ENCODE measurements at places on chromosomes 2 and 18. TPM values are rescaled to one million over a fixed set of nuclear protein-coding genes. Genes with fewer than 3 reads are reported as not detected.

DNA sequence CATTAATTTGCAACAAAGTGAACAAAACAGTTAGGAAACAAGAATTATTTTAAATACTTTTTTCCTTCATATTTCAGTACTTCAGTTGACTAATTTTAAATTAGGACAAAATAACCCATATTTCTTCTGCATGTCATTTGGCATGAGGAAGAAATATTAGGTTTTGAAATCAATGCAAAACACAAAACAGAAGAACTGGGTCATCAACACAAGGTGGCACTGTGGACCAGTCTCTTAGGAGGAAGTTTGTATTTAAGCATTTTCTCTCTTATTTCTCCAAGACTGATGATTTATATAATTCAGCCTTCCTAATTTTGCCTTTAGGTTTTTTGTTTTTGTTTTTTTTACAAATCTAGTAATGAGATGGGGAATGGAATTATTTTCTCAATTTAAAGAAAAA is 352.8 kb upstream of the KCNH7 start:
- no peak for DNase-seq
- H3K4me1 ChIP-seq: no peaks in the 10 kb centered on the region
- no peak overlapping the region for H3K27ac ChIP-seq
- no peak overlapping the region for H3K4me3 ChIP-seq
- H3K27me3 ChIP-seq: no peaks in the 10 kb centered on the region
- no peaks in the 10 kb centered on the region for H3K36me3 ChIP-seq

GRCh38 chr2:7722212-7722910 is 805.1 kb downstream of the RNF144A start:
- no peak for DNase-seq
- H3K27ac ChIP-seq: no peak overlapping the region
- no peaks in the 10 kb centered on the region for H3K27me3 ChIP-seq
- H3K36me3 ChIP-seq: no peaks in the 10 kb centered on the region

GRCh38 chr2:24402242-24403097 is 42.1 kb upstream of the ITSN2 start:
- H3K4me3 ChIP-seq: peak overlapping the region; percentile 24
- no peaks in the 10 kb centered on the region for H3K4me1 ChIP-seq
- H3K27ac ChIP-seq: no peak overlapping the region
- H3K36me3 ChIP-seq: no peaks in the 10 kb centered on the region
- no peaks in the 10 kb centered on the region for H3K27me3 ChIP-seq

DNA sequence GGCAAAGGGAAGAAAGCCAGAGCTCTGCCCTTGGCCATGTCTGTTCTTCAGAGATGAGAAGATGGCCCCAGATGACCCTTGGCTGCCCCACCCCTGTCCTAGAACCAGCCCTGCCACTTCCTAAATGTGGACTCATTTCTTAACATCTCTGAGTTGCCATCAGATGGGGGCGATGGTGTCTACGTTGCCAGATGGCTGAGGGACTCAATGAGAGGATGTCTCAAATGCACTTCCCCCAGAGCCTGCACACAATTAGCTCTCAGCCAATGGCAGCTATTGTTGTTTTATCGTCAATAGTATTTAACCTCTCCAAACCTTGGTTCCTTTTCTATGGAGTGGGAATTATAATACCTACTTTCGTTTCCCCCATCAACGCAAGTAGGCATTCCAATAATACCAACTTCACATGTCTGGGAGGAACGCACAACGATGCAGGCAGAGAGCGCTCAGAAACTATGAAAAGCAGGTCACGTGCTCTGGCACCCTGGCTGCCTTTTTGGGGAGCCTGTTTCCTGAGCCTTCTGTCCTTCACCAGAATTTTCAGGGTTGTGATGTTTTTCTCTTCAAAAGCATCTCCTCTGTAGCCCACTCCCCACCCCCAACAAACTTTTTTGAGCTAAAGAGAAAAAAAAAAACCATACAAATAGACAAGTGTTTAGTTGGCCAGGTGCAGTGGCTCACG is 100.3 kb downstream of the MCFD2 start:
- no peaks in the 10 kb centered on the region for H3K36me3 ChIP-seq
- H3K27me3 ChIP-seq: peaks cover 5% of the 10 kb centered on the region
- H3K27ac ChIP-seq: peak overlapping the region; percentile 80
- H3K4me3 ChIP-seq: no peak overlapping the region
- peaks cover 48% of the 10 kb centered on the region for H3K4me1 ChIP-seq
- DNase-seq: no peak

The KCNIP3 gene
- total RNA-seq: 2.5 TPM

The SERPINB10 gene
- total RNA-seq: 1.4 TPM

DNA sequence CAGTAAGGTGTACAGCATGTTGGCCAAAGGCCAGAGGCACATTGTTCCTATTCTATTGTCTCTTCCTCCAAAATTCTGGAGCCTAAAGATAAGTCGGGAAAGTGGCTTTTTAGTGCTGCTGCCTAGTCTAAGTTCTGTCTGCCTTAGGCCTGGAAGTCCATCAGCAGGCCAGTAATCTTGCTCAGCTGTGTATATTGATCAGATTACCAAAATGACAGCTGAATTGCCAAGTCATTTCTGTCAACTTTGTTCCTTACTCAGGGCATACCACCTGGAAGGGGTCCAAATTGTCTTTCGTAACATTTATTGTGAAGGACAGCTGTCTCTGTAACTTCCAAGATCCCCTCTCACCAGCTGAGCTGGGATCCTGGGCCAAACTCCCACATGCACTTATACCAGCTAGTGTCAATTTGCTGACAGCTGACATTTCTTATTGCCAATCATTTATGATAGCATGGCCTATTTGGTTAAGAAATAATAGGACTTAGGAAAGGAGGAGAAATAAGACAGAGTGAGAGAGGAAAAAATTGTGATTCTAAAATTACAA is 116.8 kb upstream of the FSHR start:
- H3K4me3 ChIP-seq: no peak overlapping the region
- no peak overlapping the region for H3K27ac ChIP-seq
- no peak for DNase-seq

DNA sequence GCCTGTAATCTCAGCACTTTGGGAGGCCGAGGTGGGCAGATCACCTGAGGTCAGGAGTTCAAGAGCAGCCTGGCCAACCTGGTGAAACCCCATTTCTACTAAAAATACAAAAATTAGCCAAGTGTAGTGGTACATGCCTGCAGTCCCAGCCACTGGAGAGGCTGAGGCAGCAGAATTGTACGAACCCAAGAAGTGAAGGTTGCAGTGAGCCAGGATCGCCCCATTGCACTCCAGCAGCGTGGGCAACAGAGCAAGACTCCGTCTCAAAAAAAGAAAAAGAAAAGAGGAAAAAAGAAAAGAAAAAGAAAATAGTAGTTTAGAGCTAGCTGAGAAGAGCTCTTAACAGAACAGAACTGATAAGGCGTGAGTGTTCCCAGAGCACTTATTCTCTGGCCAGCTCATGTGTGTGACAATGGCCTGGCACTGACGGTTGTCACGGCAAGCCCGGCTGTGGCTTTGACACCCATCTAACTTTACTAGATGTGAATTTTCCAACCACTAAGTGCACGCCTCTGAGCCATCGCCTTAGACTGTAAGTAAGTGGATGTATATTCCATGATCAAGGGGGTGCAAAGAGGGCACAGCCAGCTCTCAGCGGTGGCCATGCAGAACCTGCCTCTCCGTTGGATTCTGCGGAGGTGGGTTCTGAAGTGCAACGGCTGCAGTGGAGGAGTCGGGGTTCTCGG is 80.0 kb downstream of the ZNF516 start:
- peaks cover 2% of the 10 kb centered on the region for H3K36me3 ChIP-seq
- H3K4me3 ChIP-seq: no peak overlapping the region
- H3K27ac ChIP-seq: no peak overlapping the region
- peaks cover 7% of the 10 kb centered on the region for H3K4me1 ChIP-seq
- no peaks in the 10 kb centered on the region for H3K27me3 ChIP-seq

DNA sequence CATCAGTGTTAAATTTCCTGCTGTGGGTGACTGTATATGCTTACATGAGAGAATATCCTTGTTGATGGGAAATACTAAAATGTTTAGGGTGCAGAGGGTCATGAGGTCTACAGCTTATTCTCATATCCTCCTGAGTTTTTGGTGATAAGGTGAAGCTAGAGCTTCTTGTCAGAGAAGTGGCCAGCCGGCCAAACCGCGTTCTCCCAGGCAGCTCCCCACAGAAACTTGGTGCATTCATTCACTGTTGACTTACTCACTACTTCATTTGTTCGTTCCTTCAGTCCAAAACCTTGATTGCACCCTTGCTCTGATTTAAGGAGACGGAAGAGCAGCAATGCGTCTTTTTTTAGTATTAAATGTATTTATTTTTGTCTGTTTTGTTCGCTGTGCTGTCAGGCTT is 8.7 kb downstream of the SNED1 start:
- peaks cover 14% of the 10 kb centered on the region for H3K4me1 ChIP-seq
- H3K36me3 ChIP-seq: no peaks in the 10 kb centered on the region
- H3K27me3 ChIP-seq: no peaks in the 10 kb centered on the region
- no peak overlapping the region for H3K27ac ChIP-seq
- DNase-seq: no peak

The C2orf80 gene
- not detected for total RNA-seq

The BMP10 gene
- not detected for total RNA-seq

DNA sequence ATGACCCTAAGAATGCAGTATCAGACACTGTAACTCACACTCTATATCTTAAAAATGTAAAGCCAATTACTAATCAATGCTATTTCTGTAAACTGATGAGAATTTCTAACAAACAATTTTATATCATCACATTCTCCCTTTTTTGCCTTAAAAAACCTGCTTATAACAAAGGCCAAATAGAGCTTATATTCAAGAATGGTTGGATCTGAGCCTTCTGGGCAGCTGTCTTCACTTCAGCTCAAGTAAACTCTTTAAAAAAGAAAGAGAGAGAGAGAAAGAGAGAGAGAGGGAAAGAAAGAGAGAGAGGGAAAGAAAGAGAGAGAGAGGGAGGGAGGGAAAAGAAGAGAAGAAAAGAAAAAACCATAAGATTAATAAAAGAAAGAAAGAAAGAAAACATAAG is 231.8 kb downstream of the KCNE4 start:
- H3K36me3 ChIP-seq: no peaks in the 10 kb centered on the region
- H3K4me1 ChIP-seq: no peaks in the 10 kb centered on the region
- no peak for DNase-seq
- no peak overlapping the region for H3K4me3 ChIP-seq
- H3K27me3 ChIP-seq: no peaks in the 10 kb centered on the region
- H3K27ac ChIP-seq: no peak overlapping the region

- no peak overlapping the region for H3K4me3 ChIP-seq
- no peaks in the 10 kb centered on the region for H3K4me1 ChIP-seq
- no peaks in the 10 kb centered on the region for H3K27me3 ChIP-seq
- H3K36me3 ChIP-seq: no peaks in the 10 kb centered on the region
- no peak overlapping the region for H3K27ac ChIP-seq
These were observed 2016.1 kb upstream of the PIK3C3 start for GRCh38 chr18:39938676-39939608.

The PLB1 gene
- 2.6 TPM for total RNA-seq

DNA sequence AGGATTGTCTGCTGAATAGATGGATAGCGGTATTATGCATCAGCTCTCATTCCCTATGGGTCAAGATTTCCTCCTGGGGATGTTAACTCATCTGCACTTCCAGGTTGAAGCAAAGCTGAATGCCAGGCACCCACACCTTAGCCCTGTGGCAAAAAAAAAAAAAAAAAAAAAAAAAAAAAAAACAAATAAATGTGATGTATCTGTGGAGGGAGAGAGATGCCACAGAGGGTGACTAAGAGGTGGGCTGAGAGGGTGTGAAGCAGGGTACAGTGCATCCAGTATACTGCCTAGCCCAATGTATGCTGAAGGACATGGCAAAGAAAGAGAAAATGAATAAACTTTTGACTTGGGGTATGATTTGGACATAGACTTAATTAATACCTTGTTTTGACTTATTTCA is 91.4 kb downstream of the COPS8 start:
- no peaks in the 10 kb centered on the region for H3K27me3 ChIP-seq
- H3K36me3 ChIP-seq: no peaks in the 10 kb centered on the region
- no peak for DNase-seq
- no peak overlapping the region for H3K27ac ChIP-seq
- no peak overlapping the region for H3K4me3 ChIP-seq

DNA sequence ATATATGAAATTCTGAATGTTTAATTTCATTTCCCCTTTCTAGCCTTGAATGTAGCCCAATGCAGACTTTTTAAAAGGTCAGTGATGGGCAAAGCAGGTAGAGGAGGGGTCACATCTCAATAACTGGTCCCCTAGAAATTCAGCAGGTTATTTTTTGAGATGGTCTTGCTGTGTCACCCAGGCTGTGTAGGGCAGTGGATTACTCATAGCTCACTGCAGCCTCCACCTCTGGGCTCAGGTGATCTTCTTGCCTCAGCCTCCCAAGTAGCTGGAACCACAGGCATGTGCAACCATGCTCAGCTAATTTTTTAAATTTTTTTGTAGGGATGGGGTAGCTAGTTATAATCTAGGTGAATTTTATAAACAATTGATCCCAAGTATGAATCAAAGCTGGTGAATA is 8.8 kb downstream of the IAH1 start:
- no peaks in the 10 kb centered on the region for H3K27me3 ChIP-seq
- peaks cover 63% of the 10 kb centered on the region for H3K36me3 ChIP-seq
- H3K4me1 ChIP-seq: no peaks in the 10 kb centered on the region
- DNase-seq: no peak
- no peak overlapping the region for H3K27ac ChIP-seq
- H3K4me3 ChIP-seq: no peak overlapping the region

DNA sequence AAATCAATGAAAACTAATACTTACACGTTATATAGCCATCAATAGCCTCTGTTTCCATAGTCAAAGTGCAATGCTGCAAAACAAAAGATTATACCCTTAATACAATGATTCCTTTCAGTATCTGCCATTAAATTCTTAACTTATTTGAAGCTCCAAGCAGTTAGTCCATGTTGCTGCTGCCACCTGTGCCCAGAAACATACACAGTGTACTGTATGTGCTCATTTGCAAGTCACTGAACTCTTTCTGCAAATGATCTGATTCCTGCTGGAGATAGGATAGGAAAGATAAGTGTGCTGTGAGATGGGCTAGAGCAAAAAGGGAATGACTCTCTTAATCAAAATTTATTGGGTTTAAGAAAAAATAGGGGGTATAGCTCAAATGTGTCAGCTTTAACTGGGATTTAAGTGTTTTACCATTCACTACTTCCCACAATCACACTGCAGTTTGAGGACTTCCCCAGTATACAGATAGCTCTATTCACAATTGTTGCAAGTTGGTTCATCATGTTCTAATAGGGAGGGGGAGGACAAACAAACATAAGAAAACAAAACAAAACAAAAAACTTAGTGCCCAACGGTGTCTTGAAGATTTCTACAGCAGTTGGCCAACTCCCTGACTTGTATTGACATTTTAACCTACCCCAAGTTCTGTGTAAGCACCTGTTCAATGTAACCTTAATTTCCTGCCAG is 2.7 kb downstream of the IKZF2 start:
- H3K4me1 ChIP-seq: no peaks in the 10 kb centered on the region
- H3K27ac ChIP-seq: peak overlapping the region; percentile 91
- DNase-seq: no peak
- peak overlapping the region; percentile 96 for H3K4me3 ChIP-seq
- no peaks in the 10 kb centered on the region for H3K27me3 ChIP-seq

DNA sequence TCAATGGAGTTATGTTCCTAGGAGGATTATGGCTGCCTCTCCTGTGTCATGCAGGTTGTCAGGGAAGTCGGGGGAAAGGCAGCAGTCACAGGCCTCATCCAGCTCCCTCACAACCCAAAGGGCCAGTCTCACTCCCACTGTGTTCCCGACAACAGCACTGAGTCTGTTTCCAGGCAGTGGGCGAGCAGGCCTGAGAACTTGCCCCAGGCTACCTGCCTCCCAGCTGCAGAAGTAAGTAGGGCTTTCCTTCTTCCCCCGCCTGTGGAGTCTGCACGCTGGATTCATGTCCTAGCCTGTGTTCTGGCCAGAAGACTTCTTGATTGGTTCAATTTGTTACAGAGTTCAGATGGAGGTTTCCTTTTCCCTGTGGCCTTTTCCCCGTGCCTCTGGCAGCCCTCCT is 8.2 kb upstream of the ZNF638 start:
- no peak overlapping the region for H3K4me3 ChIP-seq
- no peak overlapping the region for H3K27ac ChIP-seq
- DNase-seq: no peak
- no peaks in the 10 kb centered on the region for H3K4me1 ChIP-seq

The DSC3 gene
- total RNA-seq: 275 TPM

All from esophagus squamous epithelium (tissue), 5 donors.